Upper lobe of right lung (tissue), 1 donor: ENCODE measurements at places on chromosomes 1 and 21. TPM values are rescaled to one million over a fixed set of nuclear protein-coding genes. Genes with fewer than 3 reads are reported as not detected.
A peak's percentile ranks its signal among the peaks of the same experiment; 100 is the strongest.

Gene ALX3
- not detected for total RNA-seq

Gene PGLYRP4
- not detected for total RNA-seq

Gene B3GALNT2
- 20.1 TPM for total RNA-seq

Gene PROX1
- 14.1 TPM for total RNA-seq

Gene CLCA4
- not detected for total RNA-seq

Gene WLS
- total RNA-seq: 89.8 TPM

Gene TRIM45
- total RNA-seq: 1.7 TPM

Gene TBX19
- 3.5 TPM for total RNA-seq

Gene RGL1
- 40.9 TPM for total RNA-seq

Gene LPAR3
- total RNA-seq: 3.6 TPM

GRCh38 chr1:54485416-54485815, 62.6 kb upstream of the ACOT11 start:
- no peak for DNase-seq

DNA sequence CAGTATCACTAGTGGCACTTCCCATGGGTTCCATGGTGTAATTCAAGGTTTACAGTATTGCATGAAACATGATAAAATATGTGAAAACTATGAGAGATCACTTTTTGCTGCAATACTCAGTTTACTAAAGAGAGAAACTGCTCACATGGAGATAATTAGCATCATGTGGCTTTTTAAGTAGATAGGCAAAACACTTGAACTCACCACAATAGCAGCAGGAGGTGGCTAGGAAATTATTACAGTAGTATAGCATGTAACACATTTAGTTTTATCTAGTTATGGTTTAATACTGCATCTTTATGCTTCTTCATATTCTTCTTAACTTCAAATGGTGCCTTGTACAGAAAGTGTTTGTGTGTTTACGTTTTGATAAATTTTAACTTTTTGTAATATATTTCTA, 698.5 kb upstream of the BRINP3 start:
- DNase-seq: no peak

GRCh38 chr1:33234588-33234990, 21.7 kb upstream of the ZNF362 start:
- no peak for DNase-seq

DNA sequence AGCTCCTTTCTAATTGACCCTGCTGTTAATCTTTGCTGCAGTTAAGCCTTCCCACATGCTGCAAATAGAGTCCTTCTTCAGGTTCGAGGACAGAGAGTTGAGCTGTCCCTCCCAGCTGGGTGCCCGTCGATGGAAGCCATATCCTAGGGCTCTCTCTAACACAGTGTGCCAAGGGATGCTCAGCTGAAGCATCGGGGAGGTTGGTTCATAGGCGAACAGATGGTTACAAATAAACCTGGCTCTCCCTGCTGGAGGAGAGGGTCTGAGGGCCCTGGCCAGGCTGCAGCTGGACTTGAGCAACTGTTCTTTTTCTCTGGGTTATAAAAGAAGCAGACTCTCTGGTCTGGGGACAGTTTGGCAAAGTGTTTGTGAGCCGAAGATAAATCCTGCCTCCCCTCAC, 120.3 kb upstream of the C8B start:
- no peak for DNase-seq

DNA sequence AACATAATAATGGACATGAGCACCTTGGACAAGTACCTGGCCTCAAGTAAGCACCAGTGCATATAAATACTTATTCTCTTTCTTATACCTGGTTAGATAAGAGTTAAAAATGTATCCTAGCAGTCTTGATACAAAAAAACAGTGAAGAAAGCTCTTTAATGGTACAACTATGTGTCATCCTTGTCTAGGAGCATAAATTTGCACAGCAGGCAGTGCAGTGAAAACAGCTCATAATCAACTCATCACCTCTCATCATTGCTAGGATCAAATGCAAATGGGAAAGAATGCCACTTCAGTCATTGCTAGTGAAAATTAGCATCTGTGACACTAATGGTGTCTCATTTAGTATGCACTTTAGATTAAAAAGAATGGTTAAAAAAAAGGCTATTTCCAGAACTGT, 7.6 kb downstream of the SAMSN1 start:
- DNase-seq: no peak

- no peak for DNase-seq
Observed at GRCh38 chr1:234866007-234866866, 256.3 kb upstream of the IRF2BP2 start.

- DNase-seq: no peak
Observed at GRCh38 chr1:29341936-29342335, 105.6 kb downstream of the PTPRU start.

GRCh38 chr1:70714149-70714548, 303.1 kb downstream of the CTH start:
- no peak for DNase-seq

DNA sequence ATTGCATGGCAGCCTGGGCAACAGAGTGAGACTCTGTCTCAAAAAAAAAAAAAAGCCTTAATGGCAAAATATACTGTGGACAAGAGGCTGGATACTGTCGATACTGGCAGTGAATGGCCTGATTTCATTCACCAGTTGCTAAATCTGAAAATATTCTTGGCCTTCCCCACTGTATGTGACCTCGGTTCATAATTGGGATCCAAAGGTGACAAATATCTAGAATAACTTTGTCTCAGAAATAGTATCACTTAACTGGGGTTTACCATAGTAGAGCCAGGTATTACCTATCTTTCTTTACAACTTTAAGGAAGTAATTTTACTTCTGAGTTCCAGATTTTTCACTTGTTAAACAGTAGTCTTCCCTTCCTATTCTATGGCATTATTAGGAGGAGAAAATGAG, 8.4 kb downstream of the MTF2 start:
- DNase-seq: no peak

DNA sequence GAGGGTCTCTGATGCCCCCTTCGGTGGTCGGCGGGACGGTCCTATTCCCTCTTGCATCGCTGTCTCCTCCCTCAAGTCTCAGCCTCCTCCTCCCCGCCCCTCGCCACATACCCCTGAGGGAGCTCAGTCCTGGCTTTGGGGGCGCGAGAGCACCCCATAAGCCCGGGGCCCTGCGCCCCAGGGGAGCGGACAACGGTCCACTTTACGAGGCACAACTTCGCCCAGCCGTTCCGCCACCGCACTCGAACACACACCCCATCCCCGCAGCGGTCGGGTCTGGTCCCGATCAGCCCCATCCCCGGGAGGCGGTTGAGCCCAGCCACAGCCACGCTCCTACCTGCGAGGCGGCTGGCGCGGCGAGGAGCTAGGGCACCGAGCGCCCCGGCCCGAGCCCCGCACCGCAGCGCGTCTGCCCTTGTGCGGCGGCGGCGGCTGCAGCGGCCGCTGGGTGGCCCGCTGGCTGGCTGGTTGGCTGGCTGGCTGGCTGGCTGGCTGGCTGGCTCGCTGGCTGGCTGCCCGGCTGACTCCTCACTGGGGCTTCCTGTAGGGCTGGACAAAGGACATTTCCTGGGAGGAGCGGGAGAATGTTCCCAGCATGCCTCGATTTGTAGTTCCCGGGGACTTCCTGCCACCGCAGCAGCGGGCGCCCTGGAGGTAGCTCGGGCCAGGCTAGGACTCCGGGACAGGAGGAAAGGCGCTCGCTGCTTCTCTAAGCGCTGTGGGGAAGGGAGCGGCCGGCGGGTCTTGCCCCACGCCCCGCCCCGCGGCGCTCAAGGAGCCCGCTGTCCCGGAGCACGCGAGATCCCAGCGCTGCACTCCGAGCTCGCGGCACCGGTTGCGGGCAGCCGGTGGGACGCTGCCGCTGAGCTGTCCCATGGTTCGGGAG, at the start of gene ZNF697:
Gene ZNF697 (minus strand): TSS at position 533 of the 886 bp plus-strand sequence. CDS start 22,166 bp downstream, outside the sequence.
- DNase-seq: peak; percentile 99

DNA sequence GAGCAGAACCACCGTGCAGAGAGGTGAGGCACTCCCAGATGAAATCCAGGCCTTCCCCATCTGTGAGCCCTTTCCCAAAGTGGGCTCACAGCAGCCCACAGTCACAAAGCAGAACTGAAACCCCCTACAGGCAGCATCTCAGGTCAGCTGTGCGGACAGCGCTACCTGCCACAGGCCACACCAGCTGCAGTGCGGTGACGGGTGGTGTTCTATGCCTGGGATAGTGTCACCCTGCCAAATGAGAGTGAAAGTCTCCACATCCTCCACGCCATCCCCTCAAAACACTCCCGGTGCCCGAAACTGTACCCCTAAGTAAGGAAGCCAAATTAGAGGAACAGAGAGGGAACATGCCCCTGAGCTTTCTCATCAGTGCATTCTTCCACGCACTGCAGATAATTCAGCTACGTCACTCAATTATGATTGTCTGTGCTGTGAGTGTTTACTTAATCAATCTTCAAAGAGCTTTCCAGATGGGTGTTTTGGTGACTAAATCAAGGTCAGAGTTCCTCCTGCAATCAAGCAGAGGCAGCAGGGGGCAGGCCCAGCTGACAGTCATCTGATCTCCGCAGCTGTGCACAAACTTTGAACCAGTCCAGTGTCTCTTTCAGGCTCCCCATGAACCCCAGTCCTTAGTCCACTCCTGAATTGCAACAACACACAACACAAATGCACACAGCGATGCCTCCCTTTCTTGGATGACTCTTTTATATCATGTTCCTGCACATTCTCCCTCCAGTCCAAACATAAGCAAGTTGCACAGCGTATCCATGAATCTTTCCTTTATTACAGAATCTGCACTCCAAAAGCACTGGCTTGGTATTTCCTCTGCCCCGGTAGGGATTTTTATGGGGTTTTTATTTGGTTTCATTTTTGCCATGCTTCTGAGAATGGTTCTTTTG, 150.0 kb downstream of the TOMM20 start:
- DNase-seq: peak; percentile 80

GRCh38 chr1:54671985-54672608, 30.5 kb downstream of the MROH7 start:
- DNase-seq: no peak

- DNase-seq: no peak
Observed at GRCh38 chr1:88061492-88062177, 622.4 kb upstream of the PKN2 start.

DNA sequence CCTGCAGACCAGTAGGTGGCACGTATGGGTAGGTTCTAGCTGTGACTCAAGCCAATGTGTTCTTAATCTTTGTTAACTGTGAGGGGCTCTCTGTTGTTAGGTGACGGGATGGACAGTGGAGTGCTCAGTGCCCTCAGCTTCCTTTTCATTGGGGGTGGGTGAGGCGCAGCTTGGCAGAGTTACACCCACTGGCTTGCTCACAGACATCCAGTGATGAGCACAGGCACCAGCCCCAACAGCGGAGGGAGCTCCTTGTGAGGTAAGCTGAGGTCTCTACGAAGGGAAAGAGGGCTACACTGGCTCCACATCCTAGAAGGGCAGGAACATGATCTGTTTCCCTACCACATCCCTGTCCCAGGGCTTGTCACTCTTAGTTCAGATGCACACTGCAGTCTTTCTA, 871.3 kb downstream of the LRRIQ3 start:
- DNase-seq: no peak

- no peak for DNase-seq
Observed at GRCh38 chr1:41633764-41634163, 149.3 kb upstream of the EDN2 start.

GRCh38 chr21:25790122-25790877, 55.5 kb downstream of the GABPA start:
- no peak for DNase-seq

GRCh38 chr1:41631971-41632370, 147.5 kb upstream of the EDN2 start:
- DNase-seq: no peak
